Activated T-cell treated with anti-CD3 and anti-CD28 coated beads, Interleukin-2, amount 50 U/mL, for 48 hours (primary cell): ENCODE measurements at places on chromosomes 5 and 9.
A peak's percentile ranks its signal among the peaks of the same experiment; 100 is the strongest.

DNA sequence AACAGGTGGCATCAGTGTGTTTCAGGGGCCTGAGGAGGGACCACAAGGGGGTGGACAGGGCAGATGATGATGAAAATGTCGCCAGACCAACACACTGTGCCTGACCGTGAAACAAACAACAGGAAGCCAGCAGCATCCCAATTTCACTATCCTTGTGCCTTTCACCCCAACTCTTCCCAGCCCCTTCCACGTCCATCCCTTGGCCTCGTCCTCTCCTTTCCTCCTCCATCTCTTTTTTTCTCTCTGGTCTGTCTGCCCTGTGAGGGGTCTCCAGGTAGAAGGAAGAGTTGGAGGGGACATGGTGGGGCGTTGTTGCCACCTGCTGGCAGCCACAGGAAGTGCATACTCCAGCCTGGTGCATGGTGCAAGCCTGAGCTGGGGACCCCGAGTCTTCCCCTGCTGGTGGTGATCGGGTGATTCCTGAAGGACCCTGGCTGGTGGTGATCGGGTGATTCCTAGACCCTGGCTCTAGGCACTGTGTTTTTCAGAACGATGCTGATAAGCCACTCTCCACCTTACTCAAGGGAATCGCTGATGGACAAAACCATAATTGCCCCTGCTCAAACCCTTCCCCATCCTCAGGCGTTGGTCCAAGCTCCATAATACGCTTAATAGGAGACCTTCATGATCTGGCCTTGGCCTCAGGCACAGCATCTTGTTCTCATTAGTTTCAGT is 21.7 kb upstream of the NSD1 start:
- peak; percentile 83 for DNase-seq

GRCh38 chr9:133935328-133936005 is 56.7 kb downstream of the VAV2 start:
- DNase-seq, result no peak

DNA sequence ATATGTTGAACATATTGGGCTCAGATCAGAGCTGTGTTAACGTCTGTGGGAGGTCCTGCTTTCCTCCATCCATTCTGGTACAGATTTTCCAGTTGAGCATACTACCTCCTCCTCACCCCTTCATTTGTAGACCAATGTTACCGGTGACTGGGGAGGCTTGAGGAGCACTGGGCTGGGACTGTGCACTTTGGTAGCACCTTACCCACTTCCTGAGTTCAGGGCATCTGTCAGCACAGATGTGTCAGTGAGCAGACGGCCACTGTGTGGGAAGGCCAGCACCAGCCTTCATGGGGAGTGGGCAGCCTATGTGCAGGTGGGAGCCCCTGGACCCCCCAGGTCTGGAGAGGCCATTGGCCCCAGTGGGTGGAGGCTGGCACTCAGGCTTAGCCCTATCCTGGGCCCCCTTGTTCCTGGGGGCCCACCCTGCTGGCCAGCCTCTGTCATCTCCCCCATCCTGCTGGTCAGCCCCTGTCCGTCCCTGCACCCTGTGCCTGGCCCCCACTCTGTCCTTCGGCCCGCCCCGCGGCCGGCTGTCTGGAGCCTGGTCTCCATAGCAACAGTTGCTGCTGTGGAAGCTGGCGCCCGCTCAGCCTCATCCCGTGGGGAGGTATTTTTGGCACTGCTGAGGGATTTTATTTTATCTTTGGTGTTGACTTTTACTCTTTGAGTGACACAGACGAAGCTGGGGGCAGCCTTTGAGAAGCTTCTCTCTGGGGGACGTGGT is 21.3 kb downstream of the WNK2 start:
- no peak for DNase-seq

DNA sequence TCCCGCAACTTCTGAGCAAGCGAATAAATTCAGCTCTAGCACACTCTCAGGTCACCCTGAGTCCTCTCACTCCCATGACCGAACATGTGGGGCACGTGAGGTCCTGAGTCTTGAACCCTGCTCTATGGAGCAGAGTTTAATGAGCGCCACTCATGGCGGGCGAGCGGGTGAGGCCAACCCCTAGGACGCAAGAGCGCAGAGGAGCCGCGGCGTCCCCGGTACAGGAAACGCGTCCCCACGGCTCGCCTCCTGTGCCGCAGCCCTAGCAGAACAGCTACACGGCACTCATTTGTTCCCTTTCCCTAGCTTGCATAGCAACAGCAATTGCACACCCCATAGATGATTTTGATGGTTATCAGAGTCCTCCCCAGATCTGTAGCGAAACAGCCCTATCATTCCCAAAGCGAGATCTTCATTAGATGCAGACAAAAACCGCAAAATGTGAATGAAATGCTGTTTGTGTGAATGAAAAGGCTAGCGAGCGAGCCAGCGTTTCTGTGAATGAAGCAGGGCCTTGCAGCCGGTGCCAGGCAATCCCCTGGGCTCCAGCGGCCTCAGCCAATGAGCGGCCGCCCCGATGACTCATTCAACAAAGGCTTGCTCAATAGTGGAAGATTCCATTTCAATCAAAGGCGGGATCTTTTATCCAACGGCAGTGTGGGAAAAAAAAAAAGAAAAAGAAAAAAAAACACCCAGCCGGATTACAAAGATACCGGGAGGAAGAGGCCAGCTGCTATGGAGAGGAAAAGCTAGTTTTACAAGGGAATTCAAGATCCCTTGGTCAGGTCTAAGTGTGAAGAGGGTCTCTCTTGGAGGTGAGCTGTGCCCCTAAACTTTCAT is 1.5 kb upstream of the SHC3 start:
- peak; percentile 66 for DNase-seq

DNA sequence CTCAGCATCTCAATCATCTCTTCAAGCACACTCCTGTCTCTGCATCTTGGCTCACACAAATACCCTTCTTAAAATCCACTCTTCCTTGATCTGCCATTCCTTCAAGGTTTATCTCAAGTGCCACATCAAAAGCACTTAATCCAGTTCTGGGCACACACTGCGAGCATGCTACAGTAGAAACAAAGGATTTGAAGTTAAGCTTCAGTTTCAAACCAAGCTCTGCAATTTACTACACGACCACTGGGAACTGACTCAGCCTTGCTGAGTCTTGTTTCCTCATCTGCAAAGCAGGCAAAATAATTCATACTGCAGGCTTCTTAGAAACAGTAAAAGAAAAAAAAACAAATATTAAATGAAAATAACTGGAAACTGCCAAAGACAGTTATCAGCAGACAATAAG is 50.5 kb upstream of the CTNNAL1 start:
- DNase-seq, result no peak

DNA sequence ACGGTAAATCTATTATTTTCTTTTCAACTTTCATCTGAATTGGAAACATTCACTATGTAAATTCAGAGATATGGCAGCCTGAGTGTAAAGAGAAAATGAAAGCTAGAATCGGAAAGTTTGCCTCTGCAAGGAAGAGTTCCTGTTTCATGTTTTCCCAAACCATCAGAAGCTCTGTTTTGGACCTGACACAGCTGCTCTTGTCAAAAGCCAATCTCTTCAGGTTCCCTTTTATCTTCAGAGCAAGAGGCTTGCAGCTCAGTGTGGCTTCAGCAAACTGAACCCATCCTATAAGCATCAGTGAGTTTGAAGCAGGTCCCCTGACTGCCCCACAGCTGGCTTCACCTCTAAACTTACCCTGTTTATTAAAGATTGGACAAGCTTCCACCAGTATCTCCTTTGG is 1099.7 kb downstream of the DTWD2 start:
- no peak for DNase-seq

DNA sequence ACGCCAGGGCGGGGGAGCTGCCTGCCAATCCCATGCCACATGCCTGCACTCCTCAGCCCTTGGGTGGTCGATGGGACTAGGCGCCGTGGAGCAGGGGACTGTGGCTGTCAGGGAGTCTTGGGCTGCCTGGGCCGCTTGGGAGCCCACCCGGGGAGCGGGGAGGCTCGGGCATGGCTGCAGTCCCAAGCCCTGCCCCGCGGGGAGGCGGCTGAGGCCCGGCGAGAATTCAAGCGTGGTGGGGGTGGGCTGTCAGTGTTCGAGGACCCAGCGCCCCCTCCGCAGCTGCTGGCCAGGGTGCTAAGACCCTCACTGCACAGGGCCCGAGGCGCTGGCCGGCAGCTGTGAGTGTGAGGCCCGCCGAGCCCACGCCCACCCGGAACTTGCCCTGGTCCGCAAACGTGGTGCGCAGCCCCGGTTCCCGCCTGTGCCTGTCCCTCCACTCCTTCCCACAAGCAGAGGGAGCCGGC is 83.2 kb upstream of the DMRTA1 start:
- no peak for DNase-seq
